ENCODE measurements at places on chromosomes 6 and 20. TPM values are rescaled to one million over a fixed set of nuclear protein-coding genes. Genes with fewer than 3 reads are reported as not detected.

The SFT2D1 gene
- polyA plus RNA-seq, result 63.5 TPM

The GPR6 gene
- 0.87 TPM for polyA plus RNA-seq

The KCNQ2 gene
- 155 TPM for polyA plus RNA-seq

The HAO1 gene
- not detected for polyA plus RNA-seq

The KCNK5 gene
- 4.8 TPM for polyA plus RNA-seq

The SLC17A1 gene
- not detected for polyA plus RNA-seq

The SIRPD gene
- polyA plus RNA-seq, result not detected

The RNF39 gene
- 2.3 TPM for polyA plus RNA-seq

The TAB2 gene
- polyA plus RNA-seq, result 57.8 TPM

The PNPLA1 gene
- polyA plus RNA-seq, result not detected

The ADAM33 gene
- polyA plus RNA-seq, result 18.9 TPM

The APOM gene
- 9.5 TPM for polyA plus RNA-seq

The MOCS1 gene
- 15.4 TPM for polyA plus RNA-seq

The DAAM2 gene
- 159 TPM for polyA plus RNA-seq

The LIME1 gene
- polyA plus RNA-seq, result 24.5 TPM

The COL21A1 gene
- 19.0 TPM for polyA plus RNA-seq

The LPA gene
- 1.3 TPM for polyA plus RNA-seq

The WFDC5 gene
- 0.33 TPM for polyA plus RNA-seq

The OR12D3 gene
- not detected for polyA plus RNA-seq

The GABRR1 gene
- 0.29 TPM for polyA plus RNA-seq

The CRISP2 gene
- polyA plus RNA-seq, result 2.5 TPM

The RBBP9 gene
- 26.0 TPM for polyA plus RNA-seq

The HUS1B gene
- not detected for polyA plus RNA-seq

The FOXA2 gene
- polyA plus RNA-seq, result 0.60 TPM

The GPLD1 gene
- polyA plus RNA-seq, result 12.7 TPM

The PTCRA gene
- 0.29 TPM for polyA plus RNA-seq

The NCOA7 gene
- 45.8 TPM for polyA plus RNA-seq

The HLA-B gene
- 189 TPM for polyA plus RNA-seq

The LY6G5B gene
- 35.6 TPM for polyA plus RNA-seq

The CALHM5 gene
- 0.82 TPM for polyA plus RNA-seq

The EYS gene
- 1.3 TPM for polyA plus RNA-seq

The OPRM1 gene
- 2.5 TPM for polyA plus RNA-seq

The LY6G5C gene
- 13.1 TPM for polyA plus RNA-seq

The NFATC2 gene
- polyA plus RNA-seq, result 2.5 TPM

The GPR63 gene
- 3.9 TPM for polyA plus RNA-seq

The APOBEC2 gene
- 1.0 TPM for polyA plus RNA-seq

The UBE2J1 gene
- polyA plus RNA-seq, result 66.0 TPM

The EPPIN gene
- polyA plus RNA-seq, result 0.41 TPM

The ULBP3 gene
- polyA plus RNA-seq, result 5.6 TPM

The VWA7 gene
- 4.0 TPM for polyA plus RNA-seq

The RIPOR2 gene
- polyA plus RNA-seq, result 25.0 TPM

The SLC22A16 gene
- polyA plus RNA-seq, result 0.63 TPM

The SLC22A1 gene
- polyA plus RNA-seq, result not detected

The MUCL3 gene
- polyA plus RNA-seq, result not detected

The TRIM15 gene
- not detected for polyA plus RNA-seq
